Glutamatergic neuron (in vitro differentiated cells): ENCODE measurements at places on chromosomes 7 and 10. TPM values are rescaled to one million over a fixed set of nuclear protein-coding genes. Genes with fewer than 3 reads are reported as not detected.
A peak's percentile ranks its signal among the peaks of the same experiment; 100 is the strongest.

DNA sequence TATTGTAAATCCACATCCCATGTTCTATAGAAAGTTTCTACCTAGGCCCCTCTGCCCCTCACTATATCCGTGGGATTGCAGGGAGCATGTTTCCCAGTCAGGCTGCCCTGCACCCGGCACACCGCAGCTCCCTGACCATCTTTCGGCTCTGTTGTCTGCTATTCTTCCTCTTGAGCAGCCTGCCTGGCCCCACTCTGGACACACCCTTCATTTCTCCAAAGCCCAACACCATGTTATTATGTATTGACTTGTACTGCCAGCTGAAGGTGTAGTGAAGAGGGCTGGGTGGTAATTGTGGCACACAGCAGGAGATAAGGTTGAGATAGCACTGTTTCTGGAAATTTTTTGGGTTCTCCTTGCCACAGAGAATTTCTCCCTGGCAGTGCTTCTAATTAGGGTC is 9.8 kb downstream of the LRMDA start:
- H3K4me3 ChIP-seq: no peak overlapping the region
- H3K27me3 ChIP-seq: peaks cover 2% of the 10 kb centered on the region
- H3K4me1 ChIP-seq: no peaks in the 10 kb centered on the region

Gene UNCX
- 106 TPM for total RNA-seq

DNA sequence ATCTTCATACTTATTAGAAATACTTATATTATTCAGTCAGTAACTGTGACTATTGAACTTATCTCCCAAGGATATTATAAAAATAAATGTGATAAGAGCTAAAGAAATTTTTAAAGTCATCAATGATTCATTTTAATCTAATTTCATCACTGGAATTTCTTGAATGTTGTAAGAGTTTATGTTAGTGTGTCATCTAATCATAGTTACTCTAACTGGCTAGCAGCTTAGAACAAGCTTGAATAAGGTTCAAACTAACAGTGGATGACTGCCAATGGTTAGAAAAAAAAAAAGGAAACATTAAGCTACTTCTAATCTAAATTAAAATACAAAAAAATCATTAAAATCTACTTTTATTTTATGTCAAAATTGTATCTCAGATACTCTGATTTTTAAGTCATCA is 1066.3 kb downstream of the CNTNAP2 start:
- H3K36me3 ChIP-seq: no peaks in the 10 kb centered on the region
- no peak for DNase-seq

Gene CNTNAP2
- total RNA-seq: 25.8 TPM

DNA sequence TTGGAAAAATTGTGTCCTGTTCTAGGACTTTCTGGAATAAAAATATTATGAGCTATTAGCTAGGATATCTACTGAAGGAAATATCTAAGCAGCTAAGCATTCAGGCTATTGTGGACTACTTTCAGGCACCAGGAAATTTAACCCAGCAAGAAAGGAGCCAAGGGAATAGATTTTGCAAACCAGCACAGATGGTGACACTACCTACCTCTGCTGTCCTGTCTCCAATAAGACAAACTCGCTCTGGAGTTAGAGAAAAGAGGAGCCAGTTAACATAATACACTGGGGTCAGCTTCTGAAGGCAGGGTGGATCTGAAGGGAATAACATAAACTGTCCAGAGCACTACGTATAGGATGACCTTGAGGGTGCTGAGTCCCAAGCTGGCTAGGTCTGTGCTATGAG is 223.7 kb upstream of the PRSS58 start:
- peaks cover 61% of the 10 kb centered on the region for H3K4me1 ChIP-seq
- no peaks in the 10 kb centered on the region for H3K36me3 ChIP-seq
- H3K4me3 ChIP-seq: peak overlapping the region; percentile 63
- H3K27ac ChIP-seq: peak overlapping the region; percentile 98

DNA sequence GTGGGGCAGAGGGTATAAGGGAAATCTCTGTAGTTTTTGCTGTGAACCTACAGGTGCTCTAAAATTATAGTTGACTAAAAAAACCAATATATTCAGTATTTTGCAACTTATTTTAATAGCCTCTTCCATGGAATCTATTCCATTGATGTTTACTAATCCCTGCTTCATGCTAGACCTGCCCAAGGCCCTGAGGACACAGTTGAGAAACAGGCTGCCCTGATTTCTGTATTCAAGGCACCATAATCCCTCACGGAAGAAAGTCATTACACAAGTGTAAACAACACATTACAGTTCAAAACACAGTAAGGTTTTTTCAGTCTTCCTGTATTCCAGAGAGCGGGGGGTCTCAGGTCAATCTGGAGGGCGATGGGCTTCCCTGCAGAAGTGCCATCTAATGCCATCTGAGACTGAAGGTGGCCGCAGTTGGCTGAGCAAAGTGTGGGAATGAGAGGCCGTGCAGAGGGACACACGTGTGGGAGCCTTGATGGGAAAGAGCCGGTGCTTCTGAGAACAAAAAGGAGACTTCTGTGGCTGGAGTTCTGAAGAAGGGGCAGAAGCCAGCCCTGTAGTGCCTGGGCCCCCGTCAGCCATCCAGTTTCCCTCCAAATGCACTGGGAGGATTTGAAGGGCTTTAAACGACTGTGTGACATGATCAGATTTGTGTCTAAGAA is 146.9 kb downstream of the PTPN20 start:
- peaks cover 10% of the 10 kb centered on the region for H3K27me3 ChIP-seq
- peaks cover 14% of the 10 kb centered on the region for H3K36me3 ChIP-seq
- no peak overlapping the region for H3K27ac ChIP-seq
- no peak for DNase-seq

DNA sequence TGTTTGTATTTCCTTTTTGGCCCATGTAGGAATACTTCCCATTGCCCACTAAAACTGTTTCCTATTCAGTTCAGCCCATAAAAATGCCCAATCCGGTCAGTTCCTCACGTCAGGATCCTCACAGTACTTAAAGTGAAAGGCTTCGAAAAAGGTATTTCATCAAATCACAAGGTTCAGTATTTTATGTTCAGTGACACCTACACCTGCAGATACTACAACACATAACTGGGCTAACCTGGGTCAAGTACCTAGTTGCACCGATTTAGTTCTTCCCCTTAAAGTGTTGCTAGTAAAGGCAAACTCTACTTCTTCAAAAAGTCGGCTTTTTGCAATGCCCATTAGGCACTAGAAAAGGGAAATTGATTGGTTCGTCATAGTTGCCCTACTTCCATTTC is 1.1 kb downstream of the SNX13 start:
- H3K4me3 ChIP-seq: peak overlapping the region; percentile 97
- H3K27me3 ChIP-seq: peaks cover 8% of the 10 kb centered on the region
- H3K4me1 ChIP-seq: peaks cover 15% of the 10 kb centered on the region
- no peak for DNase-seq

- no peaks in the 10 kb centered on the region for H3K36me3 ChIP-seq
- no peak for DNase-seq
- H3K4me1 ChIP-seq: peaks cover 9% of the 10 kb centered on the region
- peak overlapping the region; percentile 35 for H3K27ac ChIP-seq
- peak overlapping the region; percentile 42 for H3K4me3 ChIP-seq
- H3K27me3 ChIP-seq: peaks cover 11% of the 10 kb centered on the region
These were observed 3.2 kb upstream of the CLDN4 start for GRCh38 chr7:73827567-73828106.

DNA sequence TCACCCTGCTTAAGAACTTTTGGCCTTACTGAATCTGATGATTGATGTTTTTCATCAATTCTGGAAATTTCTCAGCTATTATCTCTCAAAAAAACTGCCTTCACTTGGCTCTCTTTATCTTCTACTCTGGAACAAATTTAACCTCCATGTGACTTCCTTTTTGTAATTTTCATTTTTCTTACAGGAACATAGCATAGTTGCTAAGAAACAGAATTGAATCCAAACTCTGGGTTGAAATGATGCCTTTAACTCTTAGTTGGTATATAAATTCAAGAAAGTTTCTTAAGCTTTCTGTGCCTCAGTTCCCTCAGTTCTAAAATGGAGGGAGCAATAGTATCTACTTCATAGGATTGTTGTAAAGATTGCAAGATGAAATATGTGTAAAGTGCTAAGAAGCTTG is 19.8 kb downstream of the GPR141 start:
- H3K27ac ChIP-seq: no peak overlapping the region
- no peaks in the 10 kb centered on the region for H3K27me3 ChIP-seq
- no peaks in the 10 kb centered on the region for H3K36me3 ChIP-seq
- peaks cover 6% of the 10 kb centered on the region for H3K4me1 ChIP-seq

Gene HOXA11
- total RNA-seq: not detected

GRCh38 chr10:129716211-129716681 is 247.8 kb downstream of the EBF3 start:
- H3K27me3 ChIP-seq: peaks cover 3% of the 10 kb centered on the region
- H3K36me3 ChIP-seq: peaks cover 7% of the 10 kb centered on the region
- H3K4me3 ChIP-seq: no peak overlapping the region
- no peak overlapping the region for H3K27ac ChIP-seq
- DNase-seq: no peak
- H3K4me1 ChIP-seq: peaks cover 7% of the 10 kb centered on the region

Gene AS3MT
- 8.3 TPM for total RNA-seq

Gene GFRA1
- total RNA-seq: 347 TPM

Gene CARD11
- 1.4 TPM for total RNA-seq

GRCh38 chr10:6667679-6668270 is 87.7 kb upstream of the PRKCQ start:
- DNase-seq: peak; percentile 52
- no peak overlapping the region for H3K27ac ChIP-seq
- no peaks in the 10 kb centered on the region for H3K4me1 ChIP-seq
- no peaks in the 10 kb centered on the region for H3K27me3 ChIP-seq
- no peak overlapping the region for H3K4me3 ChIP-seq

Gene CCL24
- total RNA-seq: not detected

Gene DEPP1
- total RNA-seq: 13.6 TPM
